ENCODE measurements at places on chromosomes 3 and 15. TPM values are rescaled to one million over a fixed set of nuclear protein-coding genes. Genes with fewer than 3 reads are reported as not detected.

DNA sequence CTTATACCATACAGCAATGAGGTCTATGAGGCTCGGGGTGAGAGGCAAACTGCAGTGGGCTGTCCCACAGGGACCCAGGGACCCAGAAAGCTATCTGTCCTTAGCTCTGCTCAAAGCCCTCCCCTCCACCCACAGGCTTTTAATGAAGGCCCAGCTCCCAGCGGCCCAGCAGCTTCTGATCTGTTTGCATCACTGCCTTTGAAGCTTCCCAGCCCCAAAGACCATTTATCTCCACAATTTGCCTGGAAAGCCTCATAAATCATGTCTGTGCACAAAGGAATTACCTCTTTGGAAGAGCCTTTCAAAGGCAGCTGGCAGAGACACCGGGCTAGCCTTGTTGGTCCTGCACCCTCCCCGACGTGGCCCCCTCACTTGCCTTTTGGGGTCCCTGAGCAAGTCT, 123.9 kb downstream of the RAB11A start:
- no peak for DNase-seq

SCG5 gene
- total RNA-seq: 2.4 TPM

DNA sequence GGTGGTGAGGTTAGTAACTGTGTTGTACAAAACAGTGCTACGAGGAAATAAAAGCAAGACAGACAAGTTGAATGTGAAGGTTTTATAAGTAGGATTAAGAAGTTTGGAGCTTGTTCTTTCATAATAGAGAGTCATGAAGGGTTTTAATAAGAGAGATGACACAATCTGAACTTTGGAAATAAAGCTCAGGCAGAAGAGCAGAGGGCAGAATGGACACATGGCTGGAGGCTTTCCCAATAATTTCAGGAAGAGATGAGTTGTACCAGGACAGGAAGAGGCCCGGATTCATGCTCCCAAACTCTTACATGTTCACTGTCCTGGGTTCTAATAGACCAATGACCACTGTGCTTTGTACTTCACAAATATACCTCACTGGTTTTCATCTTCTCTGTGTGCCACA, 194.8 kb downstream of the SLC9A9 start:
- DNase-seq: no peak

GRCh38 chr15:90581771-90582352, 52.1 kb downstream of the CRTC3 start:
- no peak for DNase-seq

GRCh38 chr3:195031574-195032003, 239.4 kb downstream of the XXYLT1 start:
- no peak for DNase-seq

DNA sequence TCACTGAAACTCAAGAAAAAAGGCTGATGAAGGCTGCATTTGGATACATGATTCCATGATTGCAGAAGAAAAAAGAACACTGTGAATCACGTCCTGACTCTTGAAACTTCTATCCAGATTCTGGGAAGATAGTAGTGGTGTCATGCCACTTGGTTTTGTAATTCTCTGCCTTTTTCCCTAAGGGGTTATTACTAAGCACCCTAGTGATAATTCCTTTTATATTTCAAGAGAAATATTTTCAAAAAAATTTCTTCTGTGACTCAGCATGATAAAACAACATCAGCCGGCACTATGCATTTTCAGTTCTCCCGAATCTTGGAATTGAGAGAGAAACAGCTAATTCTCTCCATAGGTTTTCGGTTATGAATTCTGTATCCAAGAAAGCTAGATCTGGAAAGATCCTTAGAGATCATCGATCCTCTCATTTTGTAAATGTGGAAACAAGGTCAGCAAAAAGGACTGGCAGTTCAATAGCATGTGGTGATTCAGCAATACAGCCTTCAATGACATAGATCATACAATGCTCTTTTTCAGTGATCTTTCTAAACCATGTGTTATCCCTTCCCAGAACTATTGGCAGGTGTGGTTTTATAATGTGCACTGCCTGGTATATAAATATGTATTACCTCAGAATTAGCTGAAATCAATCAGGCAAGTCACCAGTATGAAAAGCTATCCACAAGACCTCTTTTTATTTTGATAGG, 42.6 kb upstream of the TP63 start:
- DNase-seq: peak; percentile 57

DNA sequence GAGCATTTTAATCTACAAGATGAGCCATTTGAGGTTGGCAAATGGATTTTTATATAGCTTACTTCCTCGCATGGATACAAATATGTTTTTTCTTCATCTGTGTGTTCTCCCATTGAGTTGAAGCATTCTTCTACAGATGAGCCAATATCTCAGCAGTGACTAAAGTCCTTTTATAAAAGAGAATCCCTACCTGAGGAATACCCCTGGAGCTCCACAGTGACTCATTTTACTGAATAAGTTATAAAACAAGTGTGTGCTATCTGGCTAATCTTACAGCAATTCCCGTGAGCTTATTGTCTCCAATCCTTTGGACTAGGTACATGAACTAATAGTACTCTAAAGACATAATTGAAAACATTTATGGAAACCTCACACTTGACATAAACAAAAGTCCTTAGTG, 354.2 kb upstream of the BCHE start:
- no peak for DNase-seq

- no peak for DNase-seq
These were observed 20.2 kb downstream of the TM6SF1 start for GRCh38 chr15:83127547-83128150.
